Pulmonary artery endothelial cell (primary cell): ENCODE measurements at places on chromosomes 4 and X. TPM values are rescaled to one million over a fixed set of nuclear protein-coding genes. Genes with fewer than 3 reads are reported as not detected.

Gene HSFX3
- total RNA-seq: not detected in 2 replicates

DNA sequence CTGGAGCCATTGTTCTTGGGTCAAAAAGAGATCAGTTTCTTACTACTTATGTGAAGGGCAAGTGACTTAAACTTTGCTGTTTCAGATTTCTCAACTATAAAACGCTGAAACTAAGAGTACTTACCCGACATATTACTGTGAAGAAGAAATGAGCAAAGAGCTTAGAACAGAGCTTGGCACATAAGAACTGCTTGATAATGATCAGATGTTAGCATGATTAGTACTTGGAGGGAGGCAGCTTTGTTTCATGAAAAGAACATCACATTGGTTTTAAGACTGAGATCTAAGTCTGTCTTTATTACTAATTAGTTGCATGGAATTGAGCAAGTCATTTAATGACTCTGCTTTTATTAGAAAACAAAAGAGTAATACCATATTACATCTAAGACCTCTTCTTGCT, 169.1 kb downstream of the ARHGAP24 start:
- DNase-seq: no peak

DNA sequence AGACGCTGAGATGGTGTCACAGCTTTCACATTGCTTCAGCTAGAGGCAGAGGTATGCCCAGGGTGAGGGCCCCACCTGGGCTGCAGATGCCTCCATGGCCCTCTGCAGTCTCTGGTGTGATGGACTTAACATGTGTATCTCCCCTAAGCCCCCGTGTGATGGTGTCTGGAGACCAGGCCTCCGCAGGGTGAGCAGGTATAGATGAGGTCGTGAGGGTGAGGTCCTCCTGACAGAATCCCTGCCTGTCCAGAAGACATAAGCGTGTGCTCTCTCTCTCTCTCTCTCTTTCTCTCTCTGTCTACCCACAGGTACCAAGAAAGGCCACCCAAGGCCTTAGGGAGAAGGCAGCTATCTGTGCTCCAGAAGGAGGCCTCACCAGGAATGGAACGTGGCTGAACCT, 50.9 kb downstream of the CPZ start:
- no peak for DNase-seq

DNA sequence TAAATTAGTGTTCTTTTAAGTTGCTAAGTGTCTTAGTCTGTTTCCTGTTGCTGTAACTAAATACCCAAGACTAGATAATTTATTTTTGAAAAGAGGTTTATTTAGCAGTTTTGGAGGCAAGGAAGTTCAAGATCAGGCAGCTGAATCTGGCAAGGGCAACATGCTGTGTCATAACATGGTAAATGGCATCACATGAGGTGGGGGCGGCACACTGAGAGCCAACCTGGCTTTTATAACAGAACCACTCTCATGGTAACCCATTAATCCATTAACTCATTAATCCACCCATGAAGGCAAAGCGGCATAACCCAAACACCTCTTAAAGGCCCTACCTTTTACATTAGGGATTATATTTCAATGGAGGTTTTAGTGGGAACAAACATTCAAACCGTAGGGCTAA, 182.2 kb upstream of the GATB start:
- no peak for DNase-seq

DNA sequence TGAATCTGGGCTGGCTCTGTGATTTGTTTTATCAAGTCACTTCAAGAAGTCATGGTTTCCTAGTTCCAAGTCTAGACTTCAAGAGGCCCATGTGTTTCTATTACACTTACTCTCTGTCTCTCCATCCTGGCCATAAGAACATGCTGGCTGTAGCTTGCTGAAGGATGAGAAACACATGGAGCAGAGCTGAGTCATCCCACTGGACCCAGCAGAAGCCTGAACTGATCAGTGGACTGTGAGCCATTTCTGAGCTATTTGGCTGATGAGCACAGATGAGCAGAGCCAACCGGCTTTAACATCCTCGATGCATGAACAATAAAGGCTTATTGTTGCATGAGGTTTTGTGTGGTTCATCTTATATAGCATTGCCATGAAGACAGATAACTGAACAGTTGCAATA, 290.6 kb upstream of the BOD1L1 start:
- DNase-seq: no peak
